HCT116 (cell line): ENCODE measurements at places on chromosomes 16 and 17.
A peak's percentile ranks its signal among the peaks of the same experiment; 100 is the strongest.

GRCh38 chr17:57294629-57295501 lies 38.5 kb downstream of the MSI2 start:
- DNase-seq: peak; percentile 94

DNA sequence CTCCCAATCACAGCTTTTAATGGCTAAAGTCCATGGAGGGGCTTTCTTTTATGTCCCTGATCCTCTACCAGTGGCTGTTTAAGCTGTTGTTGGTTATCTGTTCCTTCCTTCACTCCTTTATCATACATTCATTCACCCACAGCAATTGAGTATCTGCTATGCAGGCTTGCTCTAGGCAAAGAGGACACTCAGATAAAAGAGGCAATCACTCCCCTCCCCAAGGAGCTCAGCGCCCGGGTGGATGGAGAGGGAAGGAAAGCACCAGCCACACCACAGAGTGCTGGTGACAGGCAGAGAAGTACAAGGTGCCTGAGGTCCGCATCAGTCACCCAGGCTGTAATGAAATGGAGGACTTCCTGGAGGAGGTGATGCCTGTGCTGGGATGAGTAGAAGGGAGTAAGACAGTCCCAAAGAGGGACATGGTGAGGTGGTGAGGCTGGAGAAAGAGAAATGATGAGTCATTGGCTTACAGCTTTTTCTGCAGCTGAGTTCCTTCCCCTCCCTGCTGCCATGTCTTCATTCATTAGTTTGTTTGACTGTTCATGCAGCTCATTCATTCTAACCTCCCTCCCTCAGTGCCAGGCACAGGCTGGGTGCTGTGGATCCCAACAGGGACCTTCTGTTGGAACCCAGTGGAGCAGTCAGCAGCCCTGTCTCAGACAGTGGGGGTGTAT lies 12.8 kb upstream of the NGFR start:
- no peak for DNase-seq

GRCh38 chr16:72457243-72457940 lies 285.4 kb upstream of the PMFBP1 start:
- no peak for DNase-seq

- DNase-seq: peak; percentile 75
Observed at GRCh38 chr17:48728232-48729231, at the start of gene HOXB13. HOXB13 (minus strand) TSS chr17:48728750; CDS start chr17:48728593, 157 bp downstream.

GRCh38 chr17:80952291-80952690 lies 39.4 kb upstream of the CHMP6 start:
- no peak for DNase-seq

DNA sequence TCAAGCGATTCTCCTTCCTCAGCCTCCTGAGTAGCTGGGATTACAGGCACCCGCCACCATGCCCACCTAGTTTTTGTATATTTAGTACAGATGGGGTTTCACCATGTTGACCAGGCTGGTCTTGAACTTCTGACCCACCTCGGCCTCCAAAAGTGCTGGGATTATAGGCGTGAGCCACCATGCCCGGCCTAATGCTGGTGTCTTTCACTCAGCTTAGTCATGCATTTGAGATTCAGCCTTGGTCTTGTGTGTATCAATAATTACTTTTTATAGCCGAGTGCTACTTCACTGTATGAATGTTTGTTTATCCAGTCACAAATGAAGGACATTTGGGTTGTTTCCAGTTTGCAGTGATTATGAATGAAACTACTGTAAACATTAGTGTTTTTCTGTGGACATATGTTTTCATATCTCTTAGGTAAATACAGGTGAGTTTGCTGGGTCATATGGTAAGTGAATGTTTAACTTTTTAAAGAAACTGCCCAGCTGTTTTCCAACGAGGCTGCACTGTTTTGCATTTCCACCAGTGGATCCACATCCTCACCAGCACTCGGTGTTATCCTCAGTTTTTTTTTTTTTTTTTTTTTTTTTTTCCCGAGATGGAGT lies 11.0 kb upstream of the PLCG2 start:
- no peak for DNase-seq

GRCh38 chr16:78761427-78761826 lies 662.0 kb downstream of the WWOX start:
- DNase-seq: no peak

GRCh38 chr17:40170325-40170724 lies 6.9 kb upstream of the RAPGEFL1 start:
- DNase-seq: no peak

DNA sequence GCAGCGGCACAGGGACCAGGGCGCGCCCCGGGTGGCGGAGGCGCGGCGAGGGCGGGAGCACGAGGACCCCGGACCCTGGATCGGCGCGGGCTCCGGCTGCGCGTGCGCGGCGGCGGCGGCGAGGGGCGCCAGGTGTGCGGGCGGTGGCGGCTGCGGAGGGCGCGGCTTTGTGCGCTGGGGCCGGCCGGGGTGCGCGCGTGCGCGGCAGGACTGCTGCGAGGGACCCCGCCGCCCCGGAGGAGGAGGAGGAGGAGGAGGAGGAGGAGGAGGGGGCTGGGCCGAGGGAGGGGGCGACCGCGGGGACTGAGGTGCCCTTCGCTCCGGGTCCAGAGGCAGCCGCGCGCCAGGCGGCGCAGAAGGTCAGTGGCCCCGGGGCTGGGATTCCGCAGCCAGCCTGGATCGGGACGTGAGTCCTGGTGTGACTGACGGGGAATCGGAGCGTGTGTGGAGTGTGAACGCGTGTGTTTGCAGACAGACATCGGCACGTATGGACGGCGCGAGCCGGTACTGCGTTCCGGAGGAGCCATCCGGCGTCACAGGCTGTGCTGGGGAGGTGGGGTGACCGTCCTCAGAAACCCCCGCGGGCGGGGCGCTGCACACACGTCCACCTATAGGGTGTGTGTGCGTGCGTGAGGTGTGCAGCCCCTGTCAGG lies 19.5 kb upstream of the RAP1GAP2 start:
- no peak for DNase-seq

DNA sequence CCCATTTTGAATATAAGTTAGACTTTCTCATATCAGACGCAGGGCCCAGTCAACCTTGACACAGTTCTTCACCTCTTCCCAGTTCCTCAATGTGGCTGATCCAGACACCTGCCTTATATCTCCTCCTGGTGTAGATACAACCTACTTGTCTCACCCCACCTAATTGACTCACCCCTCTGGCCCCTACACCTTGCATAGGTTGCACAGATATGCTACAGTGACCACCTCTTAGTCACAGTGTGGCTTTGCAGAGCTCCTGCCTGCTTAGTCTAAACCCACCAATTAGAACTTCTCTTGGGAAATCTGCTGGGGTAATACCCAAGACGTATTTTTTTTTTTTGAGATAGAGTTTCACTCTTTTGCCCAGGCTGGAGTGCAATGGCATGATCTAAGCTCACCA lies 16.8 kb downstream of the CHP2 start:
- no peak for DNase-seq

GRCh38 chr16:85330694-85331188 lies 218.5 kb upstream of the CIBAR2 start:
- peak; percentile 86 for DNase-seq

- no peak for DNase-seq
Observed at GRCh38 chr17:57955183-57955931, at the start of gene CUEDC1. CUEDC1 (minus strand) TSS chr17:57955412; CDS start chr17:57885564, 69,848 bp downstream.

- DNase-seq: no peak
Observed at GRCh38 chr17:66580184-66580955, 254.5 kb upstream of the CACNG5 start.

GRCh38 chr17:8029121-8029520 lies 9.7 kb upstream of the ALOX15B start:
- DNase-seq: no peak

GRCh38 chr17:57099165-57099564 lies 14.1 kb downstream of the AKAP1 start:
- no peak for DNase-seq
